A549 (cell line): ENCODE measurements at places on chromosomes 12 and 14. TPM values are rescaled to one million over a fixed set of nuclear protein-coding genes. Genes with fewer than 3 reads are reported as not detected.

GRCh38 chr12:12806784-12807516 lies 6.2 kb upstream of the DDX47 start:
- DNase-seq = no peak

GRCh38 chr12:5921027-5921909 lies 23.8 kb downstream of the ANO2 start:
- no peak for DNase-seq

DNA sequence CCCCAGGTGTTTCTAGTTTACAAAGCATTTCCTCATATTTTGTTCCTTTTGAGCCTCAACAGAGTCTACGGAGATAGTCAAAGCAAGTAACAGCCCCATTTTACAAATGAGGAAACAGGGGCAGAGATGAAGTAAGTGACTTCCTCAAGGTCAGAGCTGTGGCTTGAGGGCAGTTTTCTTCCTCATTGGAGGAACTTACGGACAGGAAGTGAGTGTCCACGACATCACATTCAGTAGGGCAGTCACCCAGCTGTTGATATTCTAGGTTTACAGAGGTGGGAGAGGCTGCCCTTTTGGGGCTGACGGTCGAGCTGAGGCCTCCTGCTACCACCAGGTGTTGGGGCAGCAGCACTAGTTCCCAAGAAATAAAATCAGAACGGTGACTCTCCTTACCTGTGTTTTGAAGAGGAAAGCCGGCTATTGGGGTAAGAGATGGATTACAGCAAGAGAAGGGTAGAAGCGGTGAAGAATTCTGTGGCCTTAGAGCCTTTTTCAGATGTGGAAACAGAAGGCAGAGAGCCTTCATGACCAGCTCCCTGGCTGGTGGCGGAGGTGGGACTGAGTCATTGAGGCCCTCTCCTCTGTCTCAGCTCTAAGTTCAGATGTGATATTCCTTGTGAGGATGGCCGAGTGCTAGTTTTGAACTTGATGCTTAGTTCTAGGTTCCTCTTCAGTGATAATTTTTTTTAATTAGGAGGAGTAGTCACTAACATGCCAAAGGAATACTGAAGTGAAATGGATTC lies 41.7 kb downstream of the SUSD6 start:
- DNase-seq = no peak

DNA sequence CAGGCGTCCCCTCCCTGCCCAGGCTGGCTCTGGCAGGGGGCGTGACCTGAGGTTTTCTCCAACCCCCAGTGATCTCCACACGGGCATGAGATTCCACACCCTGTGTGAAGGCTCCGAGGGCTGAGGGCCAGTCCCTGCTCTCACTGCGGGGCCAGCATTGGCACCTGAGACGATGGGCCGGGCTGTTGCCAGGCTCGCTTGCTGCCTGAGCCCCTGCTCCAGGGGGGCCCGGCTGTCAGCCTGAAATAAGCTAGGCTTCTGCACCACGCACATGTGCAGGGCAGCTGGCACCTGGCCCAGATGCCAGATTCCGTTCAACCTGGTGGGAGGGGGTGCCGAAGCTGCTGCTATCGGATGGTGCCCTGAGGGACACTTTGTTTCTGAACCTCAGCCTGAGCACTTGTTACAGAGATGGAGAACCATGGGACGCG lies 196.5 kb upstream of the PRMT8 start:
- DNase-seq = no peak

DNA sequence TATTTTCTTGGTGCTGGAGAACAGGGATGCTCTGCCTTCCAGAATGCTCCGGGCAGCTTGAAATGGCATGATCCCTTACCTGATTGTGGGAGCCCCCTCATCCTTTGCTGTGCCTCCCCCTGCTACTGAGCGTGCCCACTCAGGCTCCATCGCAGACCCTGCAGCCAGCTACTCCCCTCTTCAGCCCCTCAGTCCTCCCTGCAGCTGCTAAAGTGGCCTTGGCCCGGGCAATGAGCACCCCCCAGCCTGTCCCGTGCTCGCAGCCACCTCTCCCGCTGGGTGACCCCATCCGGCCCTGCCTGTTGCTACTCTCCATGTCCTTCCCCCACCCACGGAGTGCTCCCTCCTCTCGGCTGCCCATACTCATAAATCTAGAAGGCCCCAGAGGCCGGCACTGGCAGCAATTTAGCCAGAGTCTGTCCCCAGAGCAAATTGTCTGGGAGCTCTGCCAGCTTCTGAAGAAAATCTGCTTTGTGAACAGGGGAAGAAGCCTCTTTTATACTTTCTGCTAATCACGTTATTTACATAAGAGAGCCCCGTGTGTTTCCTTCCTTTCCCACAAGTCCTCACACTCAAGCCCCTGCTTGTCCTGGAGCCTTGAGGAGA lies 143.7 kb upstream of the FRMD6 start:
- DNase-seq = no peak

GRCh38 chr14:51884086-51884927 lies 23.9 kb downstream of the GNG2 start:
- no peak for DNase-seq

Gene DAZAP2
- 290 to 304 TPM (median 292 TPM) in 3 replicates for polyA plus RNA-seq

Gene TSPAN31
- 20.6 to 27.1 TPM (median 22.8 TPM) in 3 replicates for polyA plus RNA-seq

Gene RAB21
- 30.5 to 33.1 TPM (median 32.4 TPM) in 3 replicates for polyA plus RNA-seq

Gene ARMH4
- 0.15 to 0.77 TPM (median 0.59 TPM) in 3 replicates for polyA plus RNA-seq
